Endothelial cell of umbilical vein (primary cell): ENCODE measurements at places on chromosomes 7 and 10. TPM values are rescaled to one million over a fixed set of nuclear protein-coding genes. Genes with fewer than 3 reads are reported as not detected.

DNA sequence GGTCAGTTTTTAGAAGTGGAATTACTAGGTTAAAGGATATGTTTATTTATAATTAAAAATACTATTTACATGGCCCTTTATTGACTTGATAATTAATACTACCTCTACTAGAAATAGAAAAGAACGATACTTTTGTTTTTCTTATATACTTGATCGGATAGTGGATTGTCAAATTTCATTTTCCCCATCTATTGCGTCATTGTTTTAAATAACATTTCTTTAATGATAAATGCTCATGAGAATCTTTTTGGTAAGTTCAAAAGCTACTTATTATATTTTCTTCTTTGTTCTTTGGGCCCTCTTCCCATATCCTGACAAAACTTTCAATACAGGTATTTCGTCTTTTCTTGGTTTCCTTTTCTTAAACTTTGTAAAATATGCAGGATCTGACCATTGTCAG lies 392.4 kb downstream of the PHF14 start:
- no peaks in the 10 kb centered on the region for H3K27me3 ChIP-seq
- H3K4me3 ChIP-seq, result no peak overlapping the region
- H3K4me1 ChIP-seq, result no peaks in the 10 kb centered on the region
- DNase-seq, result no peak

GRCh38 chr7:145644426-145645134 lies 472.0 kb upstream of the CNTNAP2 start:
- no peak overlapping the region for H3K4me3 ChIP-seq
- no peak for DNase-seq
- no peaks in the 10 kb centered on the region for H3K27me3 ChIP-seq
- H3K4me1 ChIP-seq, result no peaks in the 10 kb centered on the region

GRCh38 chr7:50657341-50657873 lies 92.2 kb upstream of the DDC start:
- H3K4me3 ChIP-seq, result no peak overlapping the region
- peaks cover 42% of the 10 kb centered on the region for H3K36me3 ChIP-seq
- H3K4me1 ChIP-seq, result peaks cover 20% of the 10 kb centered on the region

The AUTS2 gene
- 0.59 and 0.83 TPM in 2 replicates for polyA plus RNA-seq

GRCh38 chr10:13396369-13396768 lies 48.3 kb upstream of the SEPHS1 start:
- DNase-seq, result no peak
- H3K4me3 ChIP-seq, result no peak overlapping the region
- H3K4me1 ChIP-seq, result no peaks in the 10 kb centered on the region
- no peak overlapping the region for H3K27ac ChIP-seq
- H3K27me3 ChIP-seq, result peaks cover 5% of the 10 kb centered on the region

- H3K27ac ChIP-seq, result peak overlapping the region; percentile 85
- H3K4me1 ChIP-seq, result peaks cover 24% of the 10 kb centered on the region
- H3K27me3 ChIP-seq, result no peaks in the 10 kb centered on the region
- DNase-seq, result peak; percentile 73
These were observed 33.5 kb downstream of the DPY19L1 start for GRCh38 chr7:35003679-35004303.

The AOAH gene
- polyA plus RNA-seq, result not detected in 2 replicates

DNA sequence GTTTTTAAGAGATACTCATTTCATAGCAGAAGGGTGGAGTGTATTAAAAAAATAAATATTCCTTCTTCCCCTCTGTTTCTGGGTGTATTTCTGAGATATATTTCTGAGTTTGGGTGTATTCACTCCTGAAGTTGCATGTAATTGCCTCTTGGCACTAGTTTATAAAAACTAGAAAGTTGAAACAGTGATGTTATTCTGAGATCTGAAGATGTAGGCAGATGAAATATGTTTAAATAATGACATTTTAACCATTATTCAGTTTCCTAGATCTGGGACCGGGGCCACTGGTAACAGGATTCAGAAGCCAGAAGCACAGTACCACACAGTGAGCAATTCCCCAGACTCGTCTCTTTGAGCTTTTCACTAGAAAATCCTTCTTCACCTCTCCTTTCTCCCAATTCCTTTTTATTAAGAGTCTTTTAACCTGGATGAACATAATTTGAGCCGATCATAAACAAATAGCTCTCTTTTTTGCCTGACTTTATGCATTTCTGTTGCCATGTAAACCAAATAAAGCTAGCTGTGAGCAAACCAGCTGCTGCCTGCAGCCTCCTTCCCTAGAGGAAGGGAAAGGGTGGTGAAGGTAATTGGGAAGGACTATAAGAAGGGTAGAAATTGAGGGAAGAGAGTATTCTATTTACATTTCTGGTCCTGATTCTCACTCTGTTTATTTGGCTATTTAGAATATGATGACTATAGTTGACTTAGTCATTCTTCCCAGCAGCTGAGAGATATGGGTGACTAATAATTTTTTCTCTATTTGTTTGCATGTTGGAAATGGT lies 101.8 kb upstream of the STRIP2 start:
- H3K27ac ChIP-seq, result peak overlapping the region; percentile 38
- peaks cover 5% of the 10 kb centered on the region for H3K4me1 ChIP-seq
- H3K36me3 ChIP-seq, result no peaks in the 10 kb centered on the region

- no peaks in the 10 kb centered on the region for H3K4me1 ChIP-seq
- no peak overlapping the region for H3K27ac ChIP-seq
- H3K27me3 ChIP-seq, result no peaks in the 10 kb centered on the region
- H3K4me3 ChIP-seq, result no peak overlapping the region
These were observed 15.3 kb downstream of the ST7 start for GRCh38 chr7:116968631-116969030.

The SEC31B gene
- 13.3 and 14.4 TPM in 2 replicates for polyA plus RNA-seq
